Fibroblast of skin of back (primary cell): ENCODE measurements at places on chromosomes 3 and 15.

DNA sequence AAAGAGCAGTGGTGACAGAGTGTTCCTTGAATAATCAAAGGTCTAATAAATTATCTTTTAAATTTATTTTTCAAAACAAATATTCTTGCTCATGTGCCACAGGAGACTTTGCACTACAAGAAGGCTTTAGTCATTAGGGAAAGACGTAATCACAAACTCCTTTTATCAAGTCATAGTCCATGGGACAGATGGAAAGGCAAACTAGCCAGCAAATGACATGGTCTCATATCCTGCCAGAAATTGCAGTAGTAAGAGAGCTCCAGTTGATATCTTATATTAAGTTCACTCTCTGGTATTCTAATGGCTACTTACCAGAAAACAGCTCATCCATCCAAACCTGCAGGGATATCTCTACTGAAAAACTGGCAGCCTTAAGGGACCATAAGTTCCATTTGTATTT, 225.0 kb upstream of the TP63 start:
- no peak for DNase-seq

- DNase-seq: no peak
Observed at GRCh38 chr3:178754852-178755510, 218.7 kb downstream of the KCNMB2 start.

DNA sequence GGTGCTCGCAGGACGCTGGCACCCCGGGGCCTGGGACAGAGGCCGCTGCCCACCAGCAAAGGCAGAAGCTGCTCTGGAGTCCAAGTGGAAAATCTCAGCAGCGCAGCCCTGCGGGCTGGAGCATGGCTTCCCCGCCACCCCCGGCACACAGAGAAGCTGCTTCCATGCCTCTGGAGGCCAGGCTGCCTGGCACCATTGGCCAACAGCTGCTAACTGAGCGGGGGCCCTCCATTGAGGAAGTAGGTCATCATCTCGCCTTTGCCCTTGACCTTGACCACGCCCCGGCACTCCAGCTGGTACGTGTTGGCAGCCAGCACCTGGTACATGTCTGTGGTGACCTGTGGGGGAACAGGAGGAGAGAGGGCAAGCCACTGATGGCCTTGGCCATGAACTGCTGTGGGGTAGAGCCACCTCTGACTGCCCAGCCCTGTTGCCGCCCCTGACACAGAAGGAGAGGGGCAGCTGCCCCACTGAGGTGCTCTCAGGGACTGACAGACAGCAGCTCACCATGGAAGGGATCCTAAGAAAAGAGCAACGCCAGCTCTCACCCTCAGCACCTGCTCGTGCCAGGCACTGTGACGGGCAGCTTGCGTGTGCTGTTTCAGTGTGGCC, 82.8 kb downstream of the SEC22A start:
- DNase-seq: no peak

DNA sequence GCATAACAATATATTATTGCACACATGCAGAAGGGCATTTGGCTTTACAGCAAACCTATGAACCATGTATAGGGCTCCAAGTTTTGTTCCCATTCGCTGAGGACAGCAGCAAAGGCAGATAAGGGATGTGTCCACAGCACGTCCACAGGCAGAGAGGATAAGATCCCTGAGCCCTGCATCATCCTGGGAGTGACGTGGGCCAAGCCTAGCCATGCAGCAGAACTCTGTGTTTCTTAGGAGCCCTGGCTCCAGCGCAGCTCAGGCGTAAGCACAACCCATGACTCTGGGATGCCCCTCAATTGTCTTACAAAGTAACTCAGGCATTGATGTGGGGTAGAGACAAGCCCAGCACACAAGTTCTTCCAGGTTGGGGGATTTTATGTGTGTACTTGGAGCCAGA, 194.3 kb upstream of the CTDSPL start:
- no peak for DNase-seq

GRCh38 chr3:129749692-129750091, 143.2 kb upstream of the PLXND1 start:
- no peak for DNase-seq

DNA sequence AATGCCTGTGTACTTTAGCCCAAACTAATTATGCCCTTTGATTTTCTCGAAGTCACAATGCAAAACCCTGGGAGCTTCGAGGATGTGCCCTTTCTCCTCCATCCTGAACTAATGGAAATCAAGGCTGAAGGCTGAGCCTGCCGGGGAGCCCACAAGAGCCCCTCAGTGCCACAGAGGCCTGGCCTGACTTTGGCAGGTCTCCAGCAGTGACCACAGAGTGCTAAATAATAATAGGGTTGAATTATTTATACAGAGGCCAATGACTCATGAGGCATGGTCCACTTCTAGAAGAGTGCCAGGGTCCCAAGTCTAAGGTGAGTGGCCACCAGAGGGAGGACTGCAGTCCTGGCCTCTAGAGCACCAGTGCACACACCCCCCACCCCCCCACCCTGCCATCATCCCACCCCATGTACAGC, 19.1 kb upstream of the GLCE start:
- peak; percentile 26 for DNase-seq
